Stimulated activated CD4-positive, alpha-beta T cell treated with anti-CD3 and anti-CD28 coated beads, Interleukin-15, amount 100 ng/mL, for 48 hours (primary cell): ENCODE measurements at places on chromosomes 1 and 21.
A peak's percentile ranks its signal among the peaks of the same experiment; 100 is the strongest.

DNA sequence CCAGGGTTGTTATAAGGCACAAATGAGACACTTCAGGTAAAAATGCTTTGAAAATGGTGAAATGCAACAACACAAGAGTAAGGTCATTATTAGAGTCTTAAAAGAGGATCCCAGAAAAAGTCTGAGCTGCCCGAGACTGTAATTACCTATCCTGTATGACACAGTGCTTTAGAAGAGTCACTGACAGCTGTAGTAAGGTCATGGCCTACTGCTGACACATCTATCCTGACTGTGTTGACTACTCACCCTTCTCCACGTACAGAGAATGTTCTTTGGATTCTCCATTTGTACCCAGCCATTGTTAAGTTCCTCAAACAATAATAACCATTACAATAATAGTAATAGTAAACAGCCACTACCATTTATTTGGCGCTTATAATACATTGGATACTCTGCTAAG lies 104.4 kb downstream of the CACHD1 start:
- no peak for DNase-seq

GRCh38 chr1:178267646-178268094 lies 173.8 kb downstream of the RASAL2 start:
- no peak for DNase-seq

DNA sequence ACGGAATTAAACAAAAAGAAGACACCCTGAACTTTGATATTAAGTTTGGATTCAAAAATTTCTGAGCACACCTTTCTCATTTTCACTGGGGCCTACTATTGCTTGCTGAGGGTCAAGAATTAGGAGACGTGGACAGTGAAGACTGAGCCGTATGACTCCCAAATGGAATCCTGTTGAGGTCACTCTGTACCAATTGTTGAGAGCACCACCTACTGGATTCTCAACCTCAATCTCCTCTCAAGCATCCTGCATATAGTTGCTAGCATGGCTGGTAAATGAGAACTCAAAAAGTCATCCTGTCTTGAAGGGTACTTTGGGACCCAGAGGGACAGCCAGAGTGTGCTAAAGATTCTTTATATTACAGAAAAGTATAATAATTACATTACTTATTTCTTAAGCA lies 20.2 kb upstream of the MTR start:
- no peak for DNase-seq

GRCh38 chr1:215986401-215986800 lies 419.3 kb downstream of the KCTD3 start:
- no peak for DNase-seq

DNA sequence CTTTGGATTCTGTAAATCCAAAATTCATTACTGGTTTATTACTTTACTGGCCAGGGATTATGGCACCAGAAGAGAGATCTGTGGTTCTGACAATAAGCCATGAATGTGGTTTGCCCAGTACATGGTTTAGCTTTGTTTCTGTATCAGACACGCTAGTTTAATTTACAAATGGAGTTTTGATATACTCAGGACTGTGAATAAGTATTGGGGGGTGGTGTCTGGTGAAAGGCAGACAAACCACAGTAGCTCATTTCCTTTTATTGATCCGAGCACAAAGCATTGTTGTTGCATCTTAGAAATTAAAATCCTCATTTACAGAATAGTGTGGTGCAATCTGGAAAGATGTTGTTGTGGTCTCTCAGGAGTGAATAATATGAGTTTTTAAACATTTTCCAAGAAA lies 96.0 kb downstream of the ST6GALNAC3 start:
- no peak for DNase-seq

DNA sequence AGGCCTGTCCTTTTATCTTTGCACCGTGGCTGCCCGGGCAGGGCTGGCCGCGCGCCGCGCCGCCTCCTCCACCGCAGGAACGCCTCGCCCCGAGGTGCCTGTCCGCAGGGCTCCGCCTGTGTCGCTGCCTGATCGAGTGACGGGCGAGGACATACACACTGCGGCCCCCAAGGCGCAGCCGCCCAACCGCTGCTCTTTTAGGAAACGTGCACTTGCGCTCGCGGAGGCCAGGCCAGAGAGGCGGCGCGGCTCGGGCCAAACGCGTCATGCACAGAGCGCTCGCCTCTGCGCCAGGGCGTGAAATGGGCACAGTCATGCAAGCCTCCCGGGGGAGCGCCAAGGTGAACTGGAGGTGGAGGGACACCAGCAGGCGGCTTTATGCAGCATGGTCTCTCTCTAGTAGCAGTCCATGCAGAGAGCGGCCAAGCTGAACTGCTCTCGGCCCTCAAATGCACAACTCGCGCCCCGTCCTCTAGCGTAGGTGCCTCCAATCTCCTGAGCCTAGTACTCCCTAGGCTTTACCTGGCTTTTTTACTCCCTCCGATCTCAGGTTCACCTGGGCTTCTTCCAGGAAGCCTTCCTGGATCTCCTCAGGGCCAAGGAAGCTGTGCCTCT lies 12.9 kb downstream of the TRABD2B start:
- no peak for DNase-seq

- DNase-seq: no peak
Observed at GRCh38 chr1:41733021-41733420, 185.7 kb downstream of the HIVEP3 start.

- no peak for DNase-seq
Observed at GRCh38 chr1:108085628-108086027, 114.5 kb downstream of the SLC25A24 start.

- DNase-seq: no peak
Observed at GRCh38 chr1:30899577-30900389, 8.8 kb downstream of the SDC3 start.

DNA sequence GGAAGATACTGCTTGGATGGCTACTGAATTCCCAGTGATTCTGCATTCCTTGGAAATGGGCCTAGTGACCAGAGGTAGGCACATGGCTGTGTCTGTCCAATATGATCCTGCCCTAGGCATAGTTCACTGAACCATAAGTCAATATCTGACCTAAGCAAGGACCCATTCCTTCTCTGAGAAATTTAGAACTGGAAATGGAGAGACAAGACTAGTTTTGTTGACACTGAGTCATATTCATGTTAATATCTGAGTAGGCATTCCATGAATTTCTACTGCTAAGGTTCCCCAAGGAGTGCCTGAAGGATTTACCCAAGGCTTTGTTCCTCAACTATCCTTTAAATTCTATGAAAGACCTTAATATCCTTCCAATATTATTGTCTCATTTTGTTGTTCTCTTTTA lies 329.8 kb upstream of the BEND5 start:
- DNase-seq: no peak

- no peak for DNase-seq
Observed at GRCh38 chr1:12543740-12544154, 74.3 kb downstream of the DHRS3 start.

- DNase-seq: no peak
Observed at GRCh38 chr1:67169496-67169895, 3.2 kb downstream of the IL23R start.

DNA sequence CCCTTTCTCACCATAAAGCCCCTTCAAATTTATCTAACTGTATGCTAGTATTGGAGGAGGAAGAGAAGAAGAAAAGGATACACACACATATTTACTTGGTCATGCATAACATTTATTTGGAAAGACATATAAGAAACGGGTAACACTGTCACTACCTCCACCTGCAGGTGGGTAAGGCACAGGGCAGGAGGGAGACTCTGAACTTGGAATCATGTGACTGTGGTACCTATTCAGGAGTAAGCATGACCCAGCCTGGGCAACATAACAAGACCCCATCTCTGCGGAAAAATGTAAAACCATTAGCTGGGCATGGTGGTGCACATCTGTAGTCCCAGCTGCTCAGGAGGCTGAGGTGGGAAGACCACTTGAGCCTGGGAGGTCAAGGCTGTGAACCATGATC lies 1.4 kb upstream of the PADI6 start:
- DNase-seq: no peak

DNA sequence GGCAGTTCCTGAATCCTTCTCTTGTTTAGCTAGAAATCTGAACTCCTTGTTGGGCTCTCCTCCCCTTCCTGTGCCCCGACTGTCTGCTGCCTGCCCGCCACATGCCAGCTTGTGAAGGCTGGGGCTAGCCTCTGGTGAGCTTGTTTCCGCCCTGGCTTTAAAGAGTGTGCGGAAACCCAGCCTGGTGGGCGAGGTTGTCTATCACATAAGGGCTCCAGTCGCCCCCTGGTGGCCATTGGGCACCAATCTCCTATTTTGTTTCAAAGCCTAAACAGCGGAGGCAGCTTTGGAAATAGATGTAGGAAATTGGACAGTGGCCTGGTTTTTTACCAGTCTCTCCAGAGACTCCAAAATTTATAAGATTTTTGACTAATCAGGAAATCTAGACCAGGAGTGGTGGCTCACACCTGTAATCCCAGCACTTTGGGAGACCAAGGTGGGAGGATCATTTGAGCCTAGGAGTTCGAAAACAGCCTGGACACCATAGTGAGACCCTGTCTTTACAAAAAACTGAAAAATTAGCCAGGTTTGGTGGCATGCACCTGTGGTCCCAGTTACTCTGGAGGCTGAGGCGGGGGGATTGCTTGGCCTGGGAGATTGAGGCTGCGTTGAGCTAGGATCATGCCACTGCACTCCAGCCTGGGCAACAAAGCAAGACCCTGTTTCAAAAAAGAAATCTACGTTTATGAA lies 9.8 kb downstream of the ATP8B2 start:
- DNase-seq: peak; percentile 92

GRCh38 chr1:27557596-27558340 lies 46.2 kb downstream of the AHDC1 start:
- no peak for DNase-seq

DNA sequence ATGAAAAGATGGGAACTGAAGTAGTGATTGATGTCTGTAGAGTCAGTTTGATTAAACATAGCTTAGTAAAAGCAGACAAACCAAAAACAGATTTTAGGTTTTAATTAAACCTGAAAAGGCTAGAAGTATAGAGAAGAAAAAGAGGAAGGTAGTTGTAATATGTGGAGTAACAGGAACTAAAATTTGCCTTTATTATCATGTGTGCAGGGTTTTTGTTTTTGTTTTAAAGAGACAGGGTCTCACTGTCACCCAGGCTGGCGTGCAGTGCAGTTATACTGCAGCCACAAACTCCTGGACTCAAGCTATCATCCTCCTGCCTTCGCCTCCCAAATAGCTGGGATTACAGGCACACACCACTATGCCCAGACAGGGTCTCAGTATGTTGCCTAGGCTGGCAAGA lies 6.0 kb downstream of the TOR1AIP1 start:
- DNase-seq: no peak

DNA sequence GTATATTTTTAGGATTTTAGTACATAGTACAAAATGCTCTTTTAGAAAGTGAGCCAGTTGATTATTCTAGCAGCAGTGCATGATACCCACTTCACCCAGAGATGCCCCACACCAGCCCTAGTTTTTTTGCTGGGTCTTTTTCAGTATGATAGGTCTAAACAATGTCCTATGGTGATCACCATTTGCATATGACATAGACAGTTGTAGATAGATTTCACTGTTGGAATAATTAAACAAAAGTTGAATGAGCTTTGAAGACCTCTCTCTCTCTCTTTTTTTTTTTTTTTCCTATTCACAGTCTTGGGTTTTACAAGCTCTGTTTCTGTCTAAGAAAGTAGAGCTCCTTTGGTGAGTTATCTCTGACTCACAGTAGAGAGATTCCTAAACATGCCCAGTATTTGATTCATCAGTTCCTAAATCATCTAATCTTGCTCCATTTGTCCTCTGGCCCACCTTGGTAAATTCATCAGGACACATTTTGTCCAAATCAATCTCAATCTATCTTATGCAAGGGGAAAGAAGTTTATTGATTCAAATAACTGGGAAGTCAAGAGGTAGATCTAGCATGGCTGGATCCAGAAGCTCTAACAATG lies 44.7 kb upstream of the VAV3 start:
- DNase-seq: no peak

- no peak for DNase-seq
Observed at GRCh38 chr1:16396591-16396990, 29.5 kb downstream of the SZRD1 start.

GRCh38 chr21:40853956-40854688 lies 7.2 kb upstream of the DSCAM start:
- no peak for DNase-seq

GRCh38 chr1:56644919-56645676 lies at the start of gene PRKAA2:
TSS of gene PRKAA2 (plus strand) at chr1:56645314. CDS start at chr1:56645388, 74 bp downstream.
- no peak for DNase-seq

GRCh38 chr1:9080705-9081291 lies 11.4 kb upstream of the SLC2A5 start:
- no peak for DNase-seq

DNA sequence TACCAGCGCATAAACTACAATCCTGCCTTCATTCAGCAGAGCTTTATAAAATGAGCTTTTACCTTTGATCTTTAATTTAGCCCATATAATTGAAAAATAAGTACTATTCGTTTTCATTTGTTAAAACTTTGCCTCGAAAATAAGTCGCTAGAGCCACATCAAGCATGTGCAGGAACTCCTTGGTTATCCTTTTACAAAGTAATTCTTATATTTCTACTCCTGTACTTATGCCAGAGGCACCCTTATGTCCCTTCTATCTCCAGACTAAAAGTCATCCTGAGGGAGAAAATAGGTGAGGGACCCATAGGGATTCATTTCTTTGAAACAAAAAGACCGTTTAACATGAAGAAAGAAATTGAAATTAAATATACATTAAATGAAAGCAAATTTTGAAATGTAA lies 278.2 kb upstream of the C1orf105 start:
- no peak for DNase-seq

DNA sequence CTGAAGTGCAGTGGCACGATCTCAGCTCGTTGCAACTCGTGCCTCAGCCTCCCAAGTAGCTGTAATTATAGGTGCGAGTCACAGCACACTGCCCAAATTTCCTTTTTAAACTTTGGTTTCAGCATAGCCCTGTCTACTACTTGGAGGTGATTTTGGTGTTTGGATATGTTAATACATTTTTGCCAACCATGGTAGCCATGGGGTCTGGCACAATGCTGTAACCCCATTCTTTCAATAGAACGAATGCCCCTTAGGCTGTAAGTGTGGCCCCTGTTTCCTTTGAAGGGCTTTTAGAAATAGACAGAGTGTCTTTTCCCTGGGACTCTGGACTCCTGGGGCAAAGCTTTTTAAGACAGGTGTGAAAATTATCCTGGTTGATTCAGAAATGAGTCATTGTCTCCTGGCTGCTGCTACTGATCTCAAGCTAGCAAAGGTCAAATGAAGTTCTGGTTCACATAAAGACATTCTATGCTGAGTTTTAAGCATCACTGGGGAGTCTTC lies 141.1 kb upstream of the RUNX1 start:
- DNase-seq: no peak

- no peak for DNase-seq
Observed at GRCh38 chr1:226967665-226968064, 27.6 kb downstream of the COQ8A start.

- no peak for DNase-seq
Observed at GRCh38 chr1:33280091-33280661, 23.9 kb downstream of the ZNF362 start.

GRCh38 chr1:156260896-156261295 lies 13.0 kb upstream of the PAQR6 start:
- DNase-seq: no peak

DNA sequence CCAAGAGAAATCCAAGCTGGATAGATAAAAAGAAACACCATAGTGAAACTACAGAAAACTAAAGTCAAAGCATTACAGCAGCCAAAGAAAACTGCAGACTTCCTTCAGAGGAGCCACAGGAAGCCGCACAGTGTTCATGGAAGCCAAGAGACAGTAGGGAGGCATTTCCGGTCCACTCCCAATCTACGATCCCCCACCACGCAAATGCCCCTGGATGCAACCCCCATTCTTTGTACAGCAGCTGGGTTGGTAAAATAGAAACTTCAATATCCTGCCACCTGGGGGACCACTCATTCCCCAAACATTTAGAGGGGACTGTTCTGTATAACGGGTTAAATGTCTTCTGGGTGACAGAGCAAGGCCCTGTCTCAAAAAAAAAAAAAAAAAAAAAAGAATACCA lies 43.9 kb upstream of the TSPEAR start:
- DNase-seq: no peak
